ENCODE measurements at places on chromosomes 11 and 22.
A peak's percentile ranks its signal among the peaks of the same experiment; 100 is the strongest.

DNA sequence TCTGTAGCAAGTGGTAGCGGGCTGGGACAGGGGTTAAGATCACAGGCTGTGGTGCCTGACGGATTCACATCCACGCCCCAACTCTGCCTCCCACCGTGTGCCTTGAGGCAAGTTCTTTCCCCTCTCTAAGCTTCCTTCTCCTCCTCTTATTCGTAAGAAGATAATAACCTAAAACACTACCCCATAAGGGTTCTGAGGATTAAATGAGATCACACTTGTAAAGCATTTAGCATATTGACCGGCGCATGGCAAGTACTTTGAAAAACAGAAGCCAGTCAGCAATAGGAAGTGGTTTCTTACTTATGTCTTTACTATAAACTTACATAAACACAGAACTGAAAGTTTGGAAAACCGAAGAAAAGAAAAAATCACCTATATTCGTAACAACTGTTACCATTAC lies 15.5 kb upstream of the LMO2 start:
- peak; percentile 63 for DNase-seq

DNA sequence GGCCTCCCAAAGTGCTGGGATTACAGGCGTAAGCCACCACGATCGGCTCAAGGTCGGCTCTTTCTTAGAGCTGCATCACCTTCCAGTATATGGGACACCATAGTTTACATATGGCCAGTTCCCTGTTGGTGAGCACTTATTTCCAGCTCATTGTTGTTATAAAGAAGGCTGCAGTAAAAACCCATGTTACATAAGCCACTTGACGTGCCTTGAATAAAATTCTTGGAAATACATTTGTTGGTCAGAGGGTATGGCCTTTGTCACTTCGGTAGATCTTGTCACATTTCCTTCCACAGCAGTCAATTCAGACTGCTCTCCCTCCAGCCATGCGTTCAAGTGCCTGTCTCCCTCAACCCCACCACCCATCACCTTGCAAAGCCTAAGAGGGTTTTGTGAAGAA lies 92.9 kb downstream of the PRR5L start:
- no peak for DNase-seq

DNA sequence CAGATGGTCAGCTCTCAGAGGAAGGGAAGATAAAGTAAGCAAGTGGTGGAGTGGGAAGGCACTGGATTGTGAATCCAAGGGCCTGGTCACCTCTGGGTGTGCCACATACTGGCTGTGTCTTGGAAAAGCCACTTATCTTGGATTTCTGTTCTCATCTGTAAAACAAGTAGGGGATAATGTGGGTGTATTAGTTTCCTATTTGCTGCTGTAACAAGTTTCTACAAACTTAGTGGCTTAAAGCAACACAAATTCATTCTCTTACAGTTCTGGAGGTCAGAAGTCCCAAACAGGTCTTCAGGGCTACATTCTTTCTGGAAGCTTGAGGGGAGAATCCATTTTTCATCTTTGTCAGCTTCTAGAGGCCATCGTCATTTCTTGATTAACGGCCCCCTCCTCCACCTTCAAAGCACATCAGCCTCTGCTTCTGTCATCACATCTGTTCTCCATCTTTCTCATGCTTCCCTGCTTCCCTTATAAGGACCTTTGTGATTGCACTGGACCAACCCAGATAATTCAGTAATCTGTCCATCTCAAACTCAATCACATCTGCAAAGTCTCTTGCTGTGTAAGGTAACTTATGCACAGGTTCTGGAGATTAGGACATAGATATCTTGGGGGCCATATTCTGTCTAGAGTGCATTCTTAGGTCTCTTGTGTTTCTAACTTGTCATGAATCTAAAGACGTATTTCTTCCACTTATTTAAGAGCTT lies 75.9 kb downstream of the C22orf31 start:
- DNase-seq, result no peak

DNA sequence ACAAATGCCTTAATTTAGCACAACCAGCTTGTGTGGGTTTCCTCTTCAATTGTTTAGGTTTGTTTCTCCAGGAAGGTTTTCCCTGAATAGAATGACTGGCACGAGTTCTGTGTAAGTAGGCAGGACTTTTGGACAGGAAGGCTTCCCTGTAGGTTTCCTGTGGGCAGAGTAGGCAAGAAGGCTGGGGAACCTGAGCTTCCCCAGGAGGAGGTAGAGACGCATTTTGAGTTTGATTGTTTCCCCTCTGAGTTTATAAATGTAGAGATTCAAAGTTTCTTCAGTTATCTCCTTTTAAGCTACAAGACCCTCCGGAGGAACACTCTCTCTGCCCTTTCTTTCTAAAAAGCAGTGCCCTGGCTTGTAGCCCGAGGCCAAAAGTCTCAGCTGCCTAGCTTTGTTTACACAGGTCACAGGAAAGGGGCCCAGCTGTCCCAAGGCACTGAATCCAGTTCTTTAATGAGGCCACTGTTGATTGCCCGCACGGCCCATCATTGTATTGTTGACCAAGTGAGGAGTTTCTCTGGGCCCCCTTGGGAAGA lies 66.6 kb upstream of the RDX start:
- DNase-seq, result no peak

GRCh38 chr22:38316364-38317121 lies 690 bp downstream of the CSNK1E start:
- DNase-seq, result peak; percentile 58

DNA sequence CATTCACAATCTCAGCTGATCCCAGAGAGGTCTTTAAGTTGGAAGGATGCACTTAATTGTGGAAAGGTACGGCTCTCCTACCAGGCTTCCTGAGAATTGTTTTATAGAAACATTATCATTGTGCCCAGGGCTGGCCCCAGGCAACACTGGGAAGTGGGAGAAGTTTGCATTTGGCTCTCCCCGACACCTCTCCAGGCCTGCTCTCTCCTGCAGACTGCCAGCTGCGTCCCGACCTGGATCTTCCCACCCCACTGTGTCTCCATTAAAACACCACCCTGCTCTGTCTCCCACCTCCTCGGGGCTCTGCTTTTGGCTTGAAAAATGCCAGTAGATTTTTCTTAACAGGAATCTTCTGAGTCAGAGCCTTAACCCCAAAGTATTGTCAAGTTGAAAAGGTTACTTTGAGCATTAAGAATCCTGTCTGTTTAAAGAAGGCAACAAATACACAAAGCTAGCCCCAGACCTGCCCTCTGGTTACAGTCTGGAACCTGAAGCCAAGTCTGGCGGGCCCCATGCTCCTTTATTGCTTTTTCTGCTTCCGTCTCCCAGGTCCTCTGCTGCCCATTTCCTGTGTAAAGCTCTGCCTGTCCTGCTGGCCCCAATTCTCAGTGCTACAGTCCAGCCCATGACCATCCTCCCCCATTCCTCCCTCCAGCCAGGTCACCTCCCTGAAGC lies 530.2 kb downstream of the SOX6 start:
- DNase-seq, result no peak

DNA sequence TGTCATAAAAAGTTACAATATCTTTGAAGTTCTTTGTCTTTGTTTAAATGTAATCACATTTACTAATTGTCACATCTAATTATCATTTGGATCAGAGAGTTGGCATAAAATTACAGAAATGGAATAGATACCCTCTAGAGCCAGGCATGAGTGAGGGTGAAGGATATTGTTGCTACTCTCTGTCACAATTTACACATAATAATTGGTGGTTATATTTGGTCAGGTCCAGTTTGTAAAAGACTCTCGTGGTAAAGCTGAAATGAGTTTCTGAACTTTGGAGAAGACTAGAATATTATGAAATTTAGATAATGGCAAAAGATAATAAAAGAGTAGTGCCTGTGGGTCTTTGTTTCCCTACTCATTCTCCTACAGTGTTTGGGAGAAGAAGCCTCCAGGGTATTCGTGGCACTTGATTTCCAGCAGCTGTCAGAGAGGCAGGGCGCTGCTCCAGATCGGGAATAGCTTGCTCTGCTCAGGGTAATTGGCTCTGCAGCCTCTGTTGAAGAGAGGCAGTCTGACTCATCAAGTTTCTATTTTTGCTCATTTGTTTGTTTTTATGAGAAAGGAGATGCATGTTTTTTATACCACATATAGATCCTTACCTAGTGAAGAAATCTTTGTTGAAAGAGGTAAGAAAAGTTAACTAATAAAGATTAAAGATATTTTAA lies 349.9 kb downstream of the CNTN5 start:
- DNase-seq, result no peak

GRCh38 chr11:118834427-118835028 lies 43.6 kb upstream of the DDX6 start:
- no peak for DNase-seq

DNA sequence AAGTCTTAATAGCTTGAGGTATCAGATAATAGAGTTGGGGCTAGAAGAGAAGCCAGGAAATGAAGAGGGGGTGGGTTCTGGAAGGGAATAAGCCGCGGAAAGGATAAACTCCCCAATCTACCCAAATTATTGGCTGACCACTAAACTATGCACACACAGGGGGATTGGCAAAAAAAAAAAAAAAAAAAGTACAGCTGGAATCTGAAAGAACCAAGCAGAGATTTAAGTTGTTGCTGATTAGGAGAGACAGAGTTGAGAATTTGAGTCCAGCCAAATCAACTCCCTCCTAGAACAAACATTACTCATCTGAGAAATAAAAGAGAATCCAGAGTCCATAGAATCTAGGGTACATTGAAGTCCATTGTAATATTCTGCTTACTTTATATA lies 134.9 kb downstream of the CCDC81 start:
- DNase-seq, result no peak

Data from WERI-Rb-1 (cell line).